ENCODE measurements at places on chromosomes 12 and 14. TPM values are rescaled to one million over a fixed set of nuclear protein-coding genes. Genes with fewer than 3 reads are reported as not detected.

The GSC gene
- total RNA-seq: 0.33 TPM

The ANP32D gene
- total RNA-seq: not detected

The C12orf54 gene
- total RNA-seq: not detected

The ACOT6 gene
- not detected for total RNA-seq

The P2RX2 gene
- total RNA-seq: not detected

The OVCH1 gene
- not detected for total RNA-seq

The FIGNL2 gene
- total RNA-seq: 0.21 TPM

The WSCD2 gene
- not detected for total RNA-seq

The DEGS2 gene
- total RNA-seq: 2.1 TPM

The FRMD6 gene
- 41.9 TPM for total RNA-seq

The OLR1 gene
- 0.71 TPM for total RNA-seq

The PTPRO gene
- total RNA-seq: 0.05 TPM

The POTEM gene
- not detected for total RNA-seq

The PIK3C2G gene
- total RNA-seq: not detected

The SERPINA1 gene
- 1.1 TPM for total RNA-seq

The ITGA5 gene
- 312 TPM for total RNA-seq

The LRFN5 gene
- not detected for total RNA-seq

The LRRK2 gene
- 1.5 TPM for total RNA-seq

The PLEKHD1 gene
- 0.05 TPM for total RNA-seq

The CRACR2A gene
- total RNA-seq: 1.1 TPM

The WSB2 gene
- total RNA-seq: 66.0 TPM

The DYRK2 gene
- total RNA-seq: 11.0 TPM

The BATF gene
- total RNA-seq: not detected

The SOS2 gene
- total RNA-seq: 8.3 TPM

The RASSF8 gene
- total RNA-seq: 7.7 TPM

Data from A549 treated with AZD2906 at 1 μM for 4 hours (cell line).